ENCODE measurements at places on chromosomes 4 and X.

DNA sequence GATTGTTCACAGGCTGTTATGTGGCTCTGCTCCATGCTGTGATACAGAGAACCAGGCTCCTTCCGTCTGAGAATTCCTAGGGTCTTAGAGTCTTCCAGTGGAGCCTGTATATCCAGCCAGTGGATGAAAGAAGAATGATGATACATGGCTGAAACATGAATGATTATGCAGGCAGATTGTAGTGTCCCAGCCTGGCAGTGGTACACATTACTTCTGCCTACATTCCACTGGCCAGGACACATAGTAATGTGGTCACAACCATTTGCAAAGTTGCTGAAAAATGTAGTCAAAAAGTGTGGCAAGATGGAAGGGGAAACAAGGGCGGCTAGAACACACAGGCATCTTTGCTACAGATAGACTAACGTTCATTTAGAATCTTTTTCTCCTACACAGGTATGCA lies 4.5 kb upstream of the GBA3 start:
- no peak for DNase-seq

DNA sequence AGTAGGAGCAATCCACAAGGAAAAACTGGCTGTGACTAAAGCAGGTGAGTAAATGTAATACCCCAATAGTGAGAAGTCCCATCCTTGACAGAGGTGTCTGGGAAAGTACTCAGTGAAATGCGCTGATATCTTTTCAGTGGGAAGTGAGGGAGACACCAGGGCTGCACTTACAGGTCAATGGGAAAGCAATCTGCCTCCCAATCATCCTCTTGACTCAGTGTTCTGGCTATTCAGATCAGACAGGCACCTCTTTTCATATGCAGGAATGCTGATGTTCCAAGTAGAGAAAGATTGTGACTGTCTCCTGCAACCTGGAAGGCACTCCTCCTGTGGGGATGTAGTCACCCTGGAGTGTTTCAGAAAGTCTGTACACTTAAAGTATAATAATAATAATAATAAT lies 39.9 kb upstream of the SPIN2A start:
- no peak for DNase-seq

- no peak for DNase-seq
Observed at GRCh38 chrX:36804066-36804465, 204.1 kb upstream of the FAM47C start.

GRCh38 chr4:92232566-92232965 lies 71.2 kb upstream of the GRID2 start:
- no peak for DNase-seq

DNA sequence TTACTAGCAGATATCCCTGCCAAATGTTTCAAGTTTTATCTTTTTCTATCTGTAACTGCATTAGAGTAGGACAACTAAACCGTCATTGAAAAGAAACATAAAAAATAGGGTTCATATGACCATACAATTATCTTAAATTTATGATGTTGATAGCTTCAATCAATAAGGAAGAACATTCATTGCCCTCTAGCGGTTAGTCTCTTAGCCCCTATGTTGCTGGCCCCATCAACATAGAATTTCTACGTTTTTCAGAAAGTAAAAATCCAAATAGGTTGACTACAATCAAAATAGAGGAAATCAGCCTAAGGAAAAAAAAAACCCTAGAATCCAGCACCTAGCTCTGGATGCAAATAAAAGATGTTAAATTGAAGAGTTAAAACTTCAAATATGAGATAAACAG lies 225.1 kb upstream of the ITM2A start:
- DNase-seq: no peak

- DNase-seq: no peak
Observed at GRCh38 chrX:41301438-41301824, 32.5 kb upstream of the DDX3X start.

DNA sequence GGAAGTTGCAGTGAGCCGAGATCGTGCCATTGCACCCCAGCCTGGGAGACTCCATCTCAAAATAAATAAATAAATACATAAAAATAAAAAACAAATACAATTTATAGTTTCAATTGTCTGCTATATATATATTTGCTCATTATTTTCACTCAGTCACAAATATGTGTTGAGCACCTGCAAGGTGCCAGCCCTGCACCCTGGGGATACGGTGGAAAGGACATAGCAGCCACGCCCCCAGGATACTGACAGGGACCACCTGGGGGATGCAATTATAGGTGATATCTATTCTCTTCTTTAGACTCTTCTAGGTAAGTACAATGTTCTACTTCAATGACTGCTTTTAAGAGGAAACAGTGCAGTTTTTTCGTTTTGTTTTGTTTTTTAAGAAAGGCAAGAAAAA lies 85.0 kb downstream of the JAKMIP1 start:
- no peak for DNase-seq

DNA sequence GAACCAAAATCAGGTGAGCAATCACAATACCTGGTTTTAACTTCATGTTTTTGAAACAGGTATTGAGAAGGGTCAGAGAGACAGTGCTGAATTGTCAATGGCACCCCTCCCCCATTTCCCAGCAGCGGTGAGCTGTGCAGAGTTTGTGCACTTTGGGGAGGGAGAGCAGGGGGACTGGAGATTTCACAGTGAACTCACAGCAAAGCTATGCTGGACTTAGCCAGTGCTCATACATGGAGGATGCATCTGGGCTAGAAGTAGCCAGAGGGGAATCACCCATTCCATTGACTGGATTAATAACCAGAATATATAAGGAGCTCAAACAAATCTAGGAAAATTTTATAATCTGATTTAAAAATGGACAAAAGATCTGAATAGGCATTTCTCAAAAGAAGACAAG lies 612.6 kb downstream of the STPG2 start:
- no peak for DNase-seq

DNA sequence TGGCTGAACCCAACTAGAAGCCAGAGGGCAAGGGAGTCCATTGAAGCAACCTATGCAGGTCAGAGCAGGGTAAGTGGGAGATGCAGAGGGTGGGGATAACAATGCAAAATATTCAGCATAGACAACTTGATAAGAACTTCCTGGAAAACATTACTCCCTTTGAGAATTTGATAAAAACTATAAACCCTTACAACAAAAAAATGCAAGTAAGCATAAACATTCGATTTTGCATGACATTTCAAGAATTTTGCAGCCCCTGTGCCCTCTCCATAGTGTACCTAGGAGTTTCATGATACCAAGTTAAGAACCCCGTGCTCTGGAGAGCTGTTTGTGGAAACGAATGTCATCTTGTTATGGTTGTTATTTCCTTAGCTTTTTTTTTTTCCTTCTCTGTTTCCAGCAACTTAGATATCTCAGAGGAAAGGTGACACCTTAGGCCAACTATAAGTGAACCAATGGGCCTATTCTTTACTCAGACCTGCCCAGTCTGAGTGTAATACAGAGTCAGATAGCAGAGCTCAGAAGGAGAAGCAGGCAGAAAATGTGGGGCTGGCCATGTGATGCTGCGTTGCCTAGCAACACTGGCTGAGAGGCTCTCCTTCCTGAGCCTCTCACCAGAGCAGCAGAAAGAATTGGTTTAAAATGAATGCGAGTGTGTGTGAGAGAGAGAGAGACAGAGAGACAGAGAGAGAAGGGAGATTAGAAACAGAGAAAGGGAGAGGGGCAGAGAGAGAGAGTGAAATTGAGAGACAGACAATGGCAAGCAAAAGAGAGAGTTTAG lies 36.7 kb upstream of the GABRQ start:
- no peak for DNase-seq

GRCh38 chr4:22192084-22192511 lies 243.5 kb upstream of the KCNIP4 start:
- no peak for DNase-seq

- no peak for DNase-seq
Observed at GRCh38 chr4:61309616-61310015, 109.5 kb downstream of the ADGRL3 start.

DNA sequence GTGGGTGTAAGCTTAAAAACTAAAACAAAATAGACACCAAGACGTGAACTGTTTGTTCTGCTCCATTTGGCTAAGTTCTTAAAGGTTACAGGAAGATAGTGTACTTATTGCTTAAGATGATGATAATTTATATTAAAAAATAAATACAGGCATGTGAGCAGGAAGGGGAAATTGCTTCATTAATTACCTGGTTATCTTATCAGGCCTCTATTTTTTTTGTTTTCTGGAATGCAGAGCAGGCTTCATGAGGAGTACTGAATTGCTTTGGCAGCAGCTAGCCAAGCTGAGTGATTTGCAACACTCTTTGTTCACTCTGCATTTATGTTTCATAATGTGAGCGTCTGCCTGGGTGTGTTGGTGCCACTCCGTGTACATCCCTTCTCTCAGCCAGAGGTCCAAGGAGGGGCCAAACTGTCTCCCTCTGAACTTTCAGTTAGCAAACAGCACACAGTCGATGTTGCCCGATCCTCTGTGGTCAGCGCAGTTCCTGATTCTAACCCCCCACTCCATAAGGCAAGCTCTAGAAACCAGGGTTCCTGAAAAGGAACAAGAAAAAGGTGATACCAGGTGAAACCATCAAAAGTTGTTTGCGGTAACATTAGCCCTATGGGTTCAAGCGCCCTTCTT lies 348.2 kb downstream of the SPRY1 start:
- peak; percentile 2 for DNase-seq

GRCh38 chr4:8607603-8608481 lies 15.3 kb downstream of the CPZ start:
- peak; percentile 2 for DNase-seq

Measured in hematopoietic multipotent progenitor cell treated with erythropoietin and hydrocortisone succinate and interleukin-3 and kit ligand, for 8 days (in vitro differentiated cells).